Right lobe of liver (tissue), 6 donors: ENCODE measurements at places on chromosomes 3 and 15.

GRCh38 chr3:66099541-66100065 is 60.9 kb upstream of the MAGI1 start:
- no peak for DNase-seq

DNA sequence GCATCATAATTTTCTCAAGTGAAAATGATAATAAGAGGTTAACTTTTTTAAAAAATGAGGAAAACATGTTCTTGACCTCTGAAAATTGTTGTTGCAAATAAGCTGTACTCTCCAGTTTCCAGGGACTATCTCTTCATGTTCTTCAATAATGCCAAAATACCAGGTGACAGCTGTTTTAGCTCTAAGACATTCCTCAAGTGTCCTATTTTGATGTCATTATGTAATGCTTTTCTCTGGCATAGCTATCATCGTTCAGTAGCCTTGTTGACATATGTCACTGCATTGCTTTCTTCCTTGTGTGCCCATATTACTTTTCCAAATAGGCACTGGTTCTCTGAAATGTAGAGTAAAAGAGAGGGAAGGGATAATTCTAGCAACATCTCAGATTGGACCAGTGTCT is 5.7 kb upstream of the FILIP1L start:
- no peak for DNase-seq

DNA sequence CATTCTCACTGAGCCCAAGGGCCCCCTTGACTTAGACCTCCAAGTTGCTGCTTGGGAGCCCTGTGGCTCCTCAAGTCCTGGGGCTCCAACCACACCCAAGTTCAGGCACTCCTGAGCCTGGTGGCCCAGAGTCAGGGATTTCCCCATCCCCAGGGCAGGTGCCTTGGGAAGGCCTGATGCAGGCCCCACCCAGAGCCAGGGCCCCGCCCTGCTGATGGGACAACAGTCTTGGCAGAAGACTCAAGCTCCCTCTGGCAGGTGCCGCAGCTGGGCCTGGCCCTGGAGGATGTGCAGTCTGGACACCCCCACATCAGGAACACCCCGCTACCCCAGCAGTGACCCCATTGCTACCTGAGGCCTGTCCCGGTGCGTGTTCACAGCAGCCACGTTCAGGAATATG is 17.7 kb upstream of the SHISA5 start:
- no peak for DNase-seq

GRCh38 chr15:33946152-33946551 is 22.1 kb upstream of the CHRM5 start:
- no peak for DNase-seq

DNA sequence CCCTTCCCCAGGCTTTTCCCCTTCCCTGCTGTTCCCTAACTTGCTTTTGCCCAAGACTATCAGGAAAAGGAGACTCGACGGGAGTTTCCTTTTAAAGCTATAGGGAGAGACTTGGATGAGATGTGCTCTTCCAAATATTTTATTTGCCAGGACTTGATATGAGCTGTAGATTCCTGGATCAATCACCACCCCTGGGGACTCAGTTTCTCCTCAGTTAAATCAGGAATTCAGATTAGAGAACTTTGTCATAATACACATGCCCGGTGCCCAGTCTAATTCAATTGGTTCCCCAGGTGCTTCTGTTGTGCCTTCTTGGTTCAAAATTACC is 46.6 kb downstream of the SMAD6 start:
- no peak for DNase-seq

DNA sequence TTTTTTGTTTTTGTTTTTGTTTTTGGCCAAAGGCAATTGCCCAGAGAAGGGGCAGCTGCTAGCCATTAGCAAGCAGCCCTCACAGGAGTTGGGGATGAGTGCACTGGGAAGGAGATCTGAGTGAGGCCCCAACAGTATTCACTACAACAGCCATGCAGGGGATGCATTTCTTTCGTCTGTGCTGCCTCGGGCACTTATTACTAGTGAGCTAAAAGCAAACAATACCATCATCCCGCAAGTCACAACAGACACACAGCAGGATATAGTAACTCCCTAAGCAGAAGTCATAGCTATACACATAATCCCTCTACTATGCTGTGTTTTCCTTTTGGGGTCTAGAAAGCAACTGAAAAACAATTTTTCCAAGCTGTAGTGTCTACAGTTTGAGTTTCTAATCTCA is 27.2 kb downstream of the CRTAP start:
- DNase-seq, result no peak

- DNase-seq, result peak; percentile 39
Measured at GRCh38 chr3:127456471-127457093, 134.0 kb downstream of the TPRA1 start.

DNA sequence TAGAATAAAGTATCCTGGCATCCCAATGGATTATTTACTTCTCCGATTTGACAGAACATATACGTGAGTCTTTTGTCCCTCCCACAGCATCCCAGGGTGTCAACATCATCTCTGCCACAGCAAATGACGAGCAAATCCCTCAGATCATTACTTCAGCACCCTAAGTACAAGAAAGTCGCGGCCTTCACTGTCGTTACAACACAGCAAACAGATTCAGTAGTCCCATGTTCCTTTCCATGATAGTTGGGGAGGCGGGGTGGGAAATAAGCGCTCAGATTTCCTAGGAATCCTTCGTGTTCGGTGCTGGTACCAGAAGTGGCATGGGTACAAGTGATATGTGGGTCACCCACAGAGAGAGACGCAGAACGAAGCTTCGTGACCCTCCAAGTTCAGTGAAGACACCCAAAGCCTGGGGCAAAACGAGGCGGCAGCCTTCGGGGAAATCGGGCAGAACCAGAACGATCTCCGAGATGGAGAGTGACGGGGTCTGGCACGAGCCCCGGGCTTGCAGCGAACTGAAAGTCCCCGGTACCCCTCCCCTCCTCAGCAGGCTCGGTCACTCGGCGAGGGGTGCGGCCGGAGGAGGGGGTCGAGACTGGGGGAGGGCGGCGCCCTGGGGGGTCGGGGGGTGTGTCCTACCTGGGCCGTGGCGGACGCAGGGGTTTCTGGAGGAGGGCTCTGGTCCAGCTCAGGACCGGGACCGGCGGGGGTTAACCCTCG is 619 bp downstream of the TTBK2 start:
- DNase-seq, result peak; percentile 51

- DNase-seq, result no peak
Measured at GRCh38 chr3:71262364-71263265, 320.9 kb downstream of the FOXP1 start.

GRCh38 chr3:138227650-138228049 is 40.5 kb downstream of the ARMC8 start:
- no peak for DNase-seq

- DNase-seq, result no peak
Measured at GRCh38 chr15:85587707-85588411, 206.9 kb downstream of the KLHL25 start.

DNA sequence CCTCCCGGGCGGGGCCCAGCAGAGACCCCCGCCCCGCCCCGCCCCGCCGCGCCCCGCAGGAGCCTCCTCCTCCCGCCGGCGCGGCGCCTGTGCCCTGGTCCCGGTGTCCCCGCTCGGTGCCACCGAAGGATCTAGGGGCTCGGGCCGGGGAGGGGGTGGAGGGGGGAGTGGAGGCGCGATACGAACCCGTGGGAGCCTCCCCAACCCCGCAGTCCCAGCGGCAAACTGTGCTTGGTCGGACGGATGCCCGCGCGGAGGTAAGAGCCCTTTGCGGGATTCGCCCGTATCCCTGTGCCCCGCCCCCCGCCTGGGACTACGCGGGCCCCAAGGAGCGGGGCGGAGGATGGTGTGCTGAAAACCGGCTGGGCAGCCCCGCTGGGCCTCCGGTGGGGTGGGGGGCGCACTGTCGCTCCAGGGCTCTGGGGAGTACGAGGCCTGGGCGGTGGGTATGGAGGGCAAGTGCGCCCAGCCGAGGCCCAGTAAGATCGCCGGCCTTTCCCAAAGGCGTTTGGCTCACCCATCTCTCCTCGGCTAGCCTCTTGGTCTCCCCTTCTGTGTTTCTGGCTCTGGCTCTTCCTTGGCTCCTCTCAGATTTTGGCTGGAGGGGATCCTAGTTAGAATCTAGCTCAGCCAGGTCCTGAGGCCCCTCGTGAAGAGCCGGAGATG is 65.6 kb upstream of the POLG start:
- no peak for DNase-seq

- no peak for DNase-seq
Measured at GRCh38 chr3:46984591-46985459, 5.4 kb downstream of the NBEAL2 start.

DNA sequence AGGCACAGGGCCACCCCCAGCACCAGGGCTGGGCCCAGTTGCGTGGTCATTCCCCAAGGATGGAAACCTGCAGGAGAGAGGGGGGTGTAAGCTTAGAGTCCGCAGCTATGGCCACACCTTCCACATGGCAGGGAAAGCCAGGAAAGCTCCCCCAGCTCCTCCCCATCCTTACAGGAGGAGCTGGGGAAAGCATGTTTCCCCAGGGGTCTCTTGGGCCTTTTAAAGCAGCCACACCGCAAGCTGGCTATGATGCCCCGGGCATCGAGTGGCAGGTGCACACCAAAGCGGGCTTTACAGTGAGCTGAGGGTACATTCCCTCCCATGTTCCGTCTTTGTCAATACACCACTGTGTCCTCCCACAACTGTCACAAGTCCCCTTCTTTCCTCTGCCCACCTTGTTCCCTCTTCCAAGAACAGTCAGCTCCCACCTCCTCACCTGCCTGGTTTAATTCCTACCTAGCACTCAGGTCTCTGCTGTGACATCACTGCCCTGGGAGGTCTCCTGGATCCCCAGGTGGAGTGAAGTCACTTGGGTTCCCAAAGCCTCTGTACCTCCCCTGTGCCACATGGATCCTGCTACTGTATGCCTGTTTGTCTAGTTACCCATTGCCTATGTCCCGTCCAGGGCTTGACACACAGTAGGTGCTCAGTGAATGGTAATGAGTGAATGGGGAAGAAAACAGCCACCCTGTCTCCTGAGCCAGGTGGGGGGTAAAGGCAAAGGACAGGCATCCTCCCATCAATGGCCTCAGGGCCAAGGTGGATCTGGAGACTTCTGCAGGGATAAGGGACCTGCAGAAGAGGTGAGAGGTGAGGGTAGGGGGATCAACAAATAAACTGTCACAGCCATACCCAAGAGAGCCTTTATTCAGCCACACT is 3.4 kb downstream of the HYAL3 start:
- DNase-seq, result no peak

DNA sequence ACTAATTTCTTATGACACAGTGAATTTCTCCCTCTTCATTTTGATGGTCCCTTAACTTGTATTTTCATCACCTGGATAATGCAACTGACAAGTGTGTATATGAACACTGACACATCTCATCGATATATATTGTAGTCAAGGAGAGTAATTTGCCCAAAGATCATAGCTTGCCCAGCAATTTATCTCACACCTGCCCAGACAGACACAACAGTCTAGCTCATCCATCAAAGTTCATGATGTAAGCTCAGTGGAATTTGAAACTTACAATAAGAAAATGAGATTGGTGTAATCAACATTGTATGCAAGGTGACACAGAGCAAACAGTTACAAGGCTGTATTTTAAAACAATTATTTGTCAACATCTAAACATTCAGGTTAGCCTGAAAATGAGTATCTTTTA is 805.8 kb downstream of the NAALADL2 start:
- DNase-seq, result no peak

GRCh38 chr3:153349108-153349499 is 187.1 kb downstream of the RAP2B start:
- no peak for DNase-seq

GRCh38 chr3:31768479-31769125 is 212.5 kb downstream of the OSBPL10 start:
- DNase-seq, result peak; percentile 29

DNA sequence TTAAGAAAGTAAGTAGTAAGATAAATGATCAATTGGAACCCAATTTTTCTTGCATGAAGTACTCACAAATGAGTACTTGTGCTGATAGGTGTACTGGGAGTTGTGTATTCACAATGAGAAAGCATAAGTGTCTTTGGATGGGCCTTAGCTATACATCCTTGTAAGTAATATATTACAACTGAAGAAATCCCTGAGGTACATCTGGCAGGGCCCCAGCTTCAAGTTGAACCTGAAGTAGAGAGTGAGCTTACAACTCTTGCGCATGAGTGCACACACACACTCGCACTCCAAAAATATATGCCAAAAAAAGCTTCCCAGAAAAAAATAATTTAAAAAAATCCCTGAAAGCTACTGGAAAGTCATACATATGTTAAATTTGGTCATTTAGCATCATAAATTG is 222.5 kb downstream of the ROBO2 start:
- no peak for DNase-seq

GRCh38 chr3:129185783-129186182 is 2.1 kb upstream of the CNBP start:
- DNase-seq, result no peak
